Fibroblast of the aortic adventitia (primary cell): ENCODE measurements at places on chromosomes 4 and X.

GRCh38 chr4:169664615-169665014 lies 44.2 kb downstream of the CLCN3 start:
- peak; percentile 38 for DNase-seq

- no peak for DNase-seq
These were observed 1722.9 kb upstream of the IGFBP7 start for GRCh38 chr4:58833126-58833525.

GRCh38 chr4:156933633-156934258 lies 37.9 kb downstream of the PDGFC start:
- peak; percentile 79 for DNase-seq

GRCh38 chr4:81919223-81919622 lies 447.5 kb upstream of the RASGEF1B start:
- peak; percentile 4 for DNase-seq

- peak; percentile 27 for DNase-seq
These were observed 1.9 kb downstream of the CXCL2 start for GRCh38 chr4:74097116-74097515.

- peak; percentile 35 for DNase-seq
These were observed 45.5 kb downstream of the FAM9B start for GRCh38 chrX:8988446-8988845.

DNA sequence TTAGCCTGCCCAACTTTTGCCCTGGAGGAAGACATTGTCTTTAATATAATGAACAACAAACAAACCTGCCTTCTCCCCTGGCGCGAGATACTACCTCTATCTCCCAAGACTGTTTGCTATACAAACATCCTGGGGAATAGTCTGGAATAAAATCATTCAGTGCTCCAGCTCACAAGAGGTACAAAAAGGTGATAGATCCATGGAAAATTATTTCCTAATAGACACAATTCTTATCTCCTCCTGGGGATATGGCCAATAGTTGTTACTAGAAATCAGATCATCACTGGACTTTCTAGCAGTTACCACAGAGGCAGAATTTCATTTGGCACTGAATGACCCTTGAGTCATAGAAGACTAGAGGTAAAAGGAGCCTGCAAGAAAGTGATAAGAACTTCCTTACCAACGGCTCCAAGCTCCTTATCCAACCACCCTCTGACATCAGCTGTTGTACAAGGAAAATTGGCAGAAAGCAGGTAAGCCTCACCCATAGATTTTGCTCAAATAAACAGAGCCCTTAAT lies 38.1 kb downstream of the MID1 start:
- peak; percentile 87 for DNase-seq

- DNase-seq: no peak
These were observed 31.1 kb downstream of the HERC6 start for GRCh38 chr4:88409789-88410188.

DNA sequence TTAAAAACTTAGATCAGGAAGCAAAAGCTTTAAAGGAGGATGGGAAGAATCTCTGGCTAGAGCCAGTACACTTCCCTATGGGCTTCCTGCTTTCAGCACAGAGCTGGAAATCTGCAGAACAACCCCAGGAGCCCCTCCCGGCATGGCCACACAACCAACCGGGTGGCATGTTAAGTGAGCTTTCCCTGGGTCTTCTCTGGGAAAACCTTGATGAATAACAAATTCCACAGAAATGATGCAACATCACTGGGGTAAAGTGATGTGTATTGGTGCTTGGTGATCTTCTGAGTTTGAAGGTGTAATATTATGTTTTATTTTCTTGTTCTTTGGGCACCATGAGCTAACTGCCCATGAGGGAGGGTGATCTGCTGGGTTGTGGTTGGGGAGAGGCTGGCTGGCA lies 22.1 kb downstream of the NHS start:
- no peak for DNase-seq

- DNase-seq: no peak
These were observed 408.5 kb downstream of the GLUD2 start for GRCh38 chrX:121455890-121456289.

- peak; percentile 48 for DNase-seq
These were observed 69.7 kb downstream of the FANCB start for GRCh38 chrX:14802943-14803710.

DNA sequence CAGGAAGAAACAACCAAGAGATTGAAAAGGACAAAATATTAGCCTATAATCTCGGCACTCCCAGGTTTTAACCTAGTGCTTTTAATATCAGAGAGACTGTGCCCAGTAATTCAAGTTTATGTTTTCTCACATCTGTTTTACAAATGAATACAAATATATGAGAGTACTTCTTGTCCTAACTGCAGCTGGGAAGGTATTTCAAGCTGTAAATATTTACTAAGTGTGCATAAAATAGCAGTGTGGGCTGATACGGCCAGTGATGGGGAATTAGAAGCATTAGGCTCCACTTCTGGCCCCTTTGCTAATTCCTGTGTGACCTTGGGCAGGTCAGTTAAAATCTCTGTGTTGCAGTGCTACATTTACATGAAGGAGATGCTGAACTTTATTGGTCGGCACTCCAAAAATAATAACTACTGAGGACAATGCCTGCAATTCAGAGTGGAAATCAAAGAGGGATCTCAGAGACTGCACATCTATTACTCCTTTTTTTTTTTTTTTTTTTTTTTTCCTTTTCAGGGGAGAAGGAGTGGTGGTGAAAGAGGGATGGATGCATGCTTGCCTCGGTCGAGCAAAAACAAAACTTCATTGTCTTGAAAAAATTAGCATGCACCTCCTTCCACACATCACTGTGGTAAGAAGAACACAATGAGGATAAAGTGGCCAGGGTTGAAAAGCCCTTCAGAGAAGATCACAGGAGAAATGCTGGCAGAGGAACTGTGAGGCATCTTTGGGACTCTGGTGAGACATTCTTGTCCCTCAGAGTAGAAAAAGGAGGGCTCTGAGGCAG lies 44.6 kb upstream of the LNX1 start:
- DNase-seq: no peak

GRCh38 chr4:82469791-82470345 lies 39.5 kb downstream of the ENOPH1 start:
- DNase-seq: peak; percentile 54

GRCh38 chrX:38326086-38326485 lies 1.2 kb downstream of the RPGR start:
- DNase-seq: no peak

DNA sequence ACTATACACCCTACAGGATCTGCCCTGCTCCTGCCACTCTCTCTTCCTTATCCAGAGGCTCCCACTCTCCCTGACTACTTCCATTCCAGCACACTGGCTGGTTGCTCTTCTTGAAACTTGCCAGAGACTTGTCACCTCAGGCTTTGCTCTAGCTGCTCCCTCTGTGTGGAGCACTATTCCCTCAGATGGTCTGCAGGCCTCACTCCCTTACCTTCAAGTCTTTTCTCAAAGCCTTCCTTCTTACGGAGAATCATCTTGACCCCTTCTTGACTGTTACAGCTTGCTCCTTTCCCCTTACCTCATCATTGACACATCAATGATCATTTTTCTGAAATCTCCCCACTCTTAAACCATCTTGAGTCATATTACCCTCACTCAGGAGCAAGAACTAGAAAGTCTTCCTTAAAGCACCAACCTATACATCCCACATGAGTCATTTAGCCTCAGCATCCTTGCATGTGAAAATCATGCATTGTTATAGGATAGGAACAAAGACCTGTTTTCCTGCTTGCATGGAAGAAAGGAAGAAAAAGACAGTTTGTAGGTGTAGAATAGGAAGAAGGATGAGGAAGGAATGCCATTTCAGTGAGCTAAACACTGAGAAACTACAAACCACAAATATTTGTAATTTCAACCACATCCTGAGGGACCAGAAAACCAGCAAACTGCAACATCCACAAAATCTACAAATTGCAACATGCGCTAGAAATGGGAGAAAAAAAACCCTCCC lies 55.7 kb downstream of the ANTXR2 start:
- peak; percentile 83 for DNase-seq

DNA sequence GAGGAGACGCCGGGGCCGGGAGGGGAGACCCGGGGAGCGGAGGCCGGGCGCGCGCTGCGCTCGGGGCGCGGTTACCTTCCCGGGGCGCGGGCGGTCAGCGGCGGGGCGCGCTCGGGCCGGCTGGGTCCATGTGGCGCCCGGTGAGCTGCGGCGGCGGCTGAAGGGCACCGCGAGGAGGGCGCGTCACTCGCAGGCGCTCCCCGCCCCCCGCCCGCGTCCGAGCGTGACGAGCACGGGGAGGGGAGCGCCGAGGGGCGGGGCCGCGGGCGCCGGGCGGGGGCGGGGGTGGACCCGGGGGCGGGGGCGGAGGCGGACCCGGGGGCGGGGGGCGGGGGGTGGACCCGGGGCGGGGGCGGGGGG lies at the start of gene CPLX1:
CPLX1 (minus strand) TSS at position 159 of the 360 bp plus-strand sequence. CDS start 1,607 bp downstream, outside the sequence.
- no peak for DNase-seq

GRCh38 chrX:49266523-49267445 lies 2.3 kb upstream of the FOXP3 start:
- DNase-seq: no peak

- DNase-seq: no peak
These were observed 9.3 kb upstream of the ENAM start for GRCh38 chr4:70619288-70619687.

DNA sequence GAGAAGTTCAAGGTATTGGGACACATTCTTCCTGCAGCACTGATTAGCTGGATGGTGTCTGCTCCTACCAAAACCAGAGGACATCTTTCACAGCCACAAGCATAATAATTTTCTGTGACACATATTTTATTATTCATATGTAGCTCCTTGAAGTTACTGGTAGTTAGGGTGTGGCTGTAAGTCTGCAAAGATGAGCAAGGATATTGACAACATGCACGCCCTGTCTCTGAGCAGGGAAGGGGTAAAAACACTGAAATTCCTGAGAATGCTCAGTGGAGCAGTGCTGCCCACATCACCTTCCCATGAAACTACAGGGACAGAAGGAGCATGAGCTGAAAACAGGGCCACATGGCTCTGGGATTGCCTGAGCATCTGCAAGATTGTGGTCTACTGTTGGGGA lies 38.9 kb downstream of the PARM1 start:
- no peak for DNase-seq

- DNase-seq: peak; percentile 38
These were observed 458 bp downstream of the GRIPAP1 start for GRCh38 chrX:49001521-49002090.

- DNase-seq: no peak
These were observed 63.7 kb downstream of the TENM3 start for GRCh38 chr4:182306792-182307507.

DNA sequence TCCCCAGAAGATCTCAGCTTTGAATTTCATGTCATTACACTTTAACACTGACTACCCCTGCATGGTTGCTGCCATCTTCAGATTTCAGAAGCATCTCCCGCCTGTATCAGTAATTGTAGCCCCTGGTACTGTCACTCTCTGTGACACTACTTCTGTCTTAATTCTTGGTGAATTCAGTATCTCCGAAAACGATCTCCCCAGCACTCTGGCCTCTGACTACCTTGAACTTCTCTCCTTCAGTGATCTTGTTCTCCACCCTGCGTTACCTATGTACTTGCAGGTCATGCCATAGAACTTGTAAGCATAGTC lies 53.8 kb upstream of the ABCG2 start:
- no peak for DNase-seq

- DNase-seq: no peak
These were observed 97.3 kb upstream of the DDIT4L start for GRCh38 chr4:100287534-100287933.

DNA sequence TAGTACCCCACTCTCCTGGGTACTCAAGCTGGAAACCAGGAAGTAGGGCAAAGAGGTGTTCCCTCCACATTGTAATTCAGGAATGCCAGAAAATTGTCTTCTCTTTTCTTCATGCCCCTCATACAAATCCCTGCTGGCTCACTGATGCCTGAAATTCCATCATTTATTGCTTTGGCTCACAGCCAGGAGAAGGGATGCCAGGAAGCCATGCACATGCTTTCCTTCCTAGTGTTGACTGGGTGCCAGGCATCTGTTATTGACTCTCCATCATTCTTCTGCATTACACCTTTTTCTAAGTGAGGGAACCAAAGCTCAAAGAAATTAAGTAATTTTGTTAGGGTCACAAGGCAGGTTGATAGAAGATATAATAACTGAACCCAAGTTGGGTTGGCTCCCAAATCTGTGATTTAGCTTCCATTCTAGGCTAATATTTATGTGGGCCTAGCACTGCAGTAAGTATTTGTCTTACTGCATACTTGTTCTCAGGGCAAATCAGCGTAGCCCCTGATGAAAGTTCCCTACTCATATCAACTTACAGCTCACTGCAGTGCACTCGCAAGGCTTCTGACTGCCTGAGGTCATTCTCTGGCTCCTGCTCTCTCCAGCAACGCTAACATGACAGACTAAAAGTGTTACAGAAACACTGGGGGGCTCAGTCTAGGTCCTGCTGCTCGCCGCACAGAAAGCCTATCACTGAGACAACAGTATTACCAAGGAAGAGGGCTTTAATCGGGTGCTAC lies 89.0 kb downstream of the TRAPPC11 start:
- DNase-seq: peak; percentile 22

DNA sequence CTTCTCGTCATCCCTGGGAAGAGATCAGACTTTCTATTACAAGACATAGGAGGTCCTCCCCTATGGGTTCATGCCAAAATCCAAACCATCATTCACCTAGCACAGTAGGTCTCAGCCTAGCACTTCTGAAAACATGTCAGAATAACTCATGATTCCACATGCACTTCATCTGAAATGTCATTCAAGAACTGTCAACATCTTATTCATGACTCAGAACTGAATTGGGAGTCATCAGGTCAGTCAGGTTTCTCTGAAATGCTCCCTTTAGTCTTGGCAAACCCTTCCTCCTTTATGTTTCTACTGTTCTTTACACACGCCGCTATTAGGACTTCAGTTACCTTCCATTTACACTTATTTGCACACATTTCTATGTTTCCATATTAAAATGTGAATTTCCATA lies 67.2 kb downstream of the ANTXR2 start:
- peak; percentile 47 for DNase-seq

GRCh38 chrX:48785186-48785539 lies 1.2 kb upstream of the GATA1 start:
- no peak for DNase-seq

DNA sequence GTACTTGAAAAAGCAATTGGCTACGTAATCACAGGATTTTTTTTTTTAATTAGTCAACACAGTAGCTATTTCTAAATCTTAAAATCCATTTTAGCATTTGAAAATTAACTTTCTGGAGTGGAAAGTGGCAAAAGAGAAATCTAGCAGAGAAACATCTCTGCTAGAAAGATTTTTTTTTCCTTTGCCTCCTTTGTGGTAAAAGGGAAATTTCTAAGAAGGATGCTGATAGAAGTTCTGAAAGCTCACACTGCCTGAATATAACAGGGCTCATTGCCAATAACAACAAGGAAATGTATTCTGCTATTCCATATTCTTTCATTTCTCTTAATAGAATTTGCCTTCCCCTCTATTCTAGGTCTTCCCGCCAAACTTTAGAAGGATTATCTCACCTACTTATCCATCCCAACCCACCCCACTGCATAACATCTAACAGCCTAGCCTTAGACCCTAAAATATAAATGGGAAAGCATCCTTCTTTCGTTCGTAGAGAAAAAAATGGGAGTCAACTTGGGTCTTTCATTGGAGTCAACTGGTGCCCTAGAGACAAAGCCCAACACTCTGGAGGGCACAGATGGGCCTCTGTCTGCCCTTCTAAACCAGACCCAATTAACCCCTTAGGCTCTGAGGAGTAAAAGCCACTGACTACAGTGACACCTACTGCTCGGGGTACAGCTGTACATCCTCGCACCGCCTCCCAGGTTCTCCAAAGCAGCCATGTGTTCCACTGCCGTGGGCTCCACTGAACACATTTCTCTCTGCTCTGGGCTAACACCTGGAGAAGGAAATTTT lies 103.9 kb downstream of the MAML3 start:
- peak; percentile 54 for DNase-seq
